ENCODE measurements at places on chromosomes 6 and 20.

DNA sequence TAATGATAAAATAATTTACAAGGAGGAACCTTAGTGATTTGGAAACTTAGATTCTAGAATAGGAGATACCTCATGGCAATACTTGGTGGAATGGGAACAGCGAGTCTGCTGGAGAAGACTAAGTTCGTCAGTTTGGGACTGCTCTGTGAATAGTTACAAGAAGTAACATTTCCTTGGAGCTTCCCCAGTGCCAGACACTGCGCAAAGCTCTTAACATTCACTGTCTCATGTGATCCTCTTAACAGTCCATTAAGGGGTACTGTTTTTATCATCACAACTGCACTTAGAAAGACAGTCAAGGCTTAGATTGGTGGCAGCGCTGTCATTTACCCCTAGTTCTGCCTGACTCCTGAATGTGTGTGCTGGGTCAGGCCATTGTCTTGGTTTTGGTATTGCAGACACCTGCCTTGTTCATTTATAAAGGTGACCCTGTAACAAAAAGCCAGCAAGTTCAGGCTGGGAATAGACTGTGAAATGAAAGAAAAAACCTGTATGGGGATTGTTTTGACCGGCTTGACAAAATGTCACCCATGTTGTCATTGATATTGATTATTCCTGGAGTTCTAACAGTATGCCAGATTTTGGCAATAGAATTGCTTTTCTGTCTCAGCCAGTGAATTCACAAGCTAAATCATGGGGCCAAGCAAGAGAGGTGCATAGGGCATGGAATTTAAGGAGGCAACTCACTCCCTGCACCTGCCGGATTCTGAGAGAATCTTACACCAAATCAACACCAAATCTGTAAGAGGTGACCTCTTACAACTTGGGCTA is 118.4 kb downstream of the SASH1 start:
- DNase-seq, result peak; percentile 67

DNA sequence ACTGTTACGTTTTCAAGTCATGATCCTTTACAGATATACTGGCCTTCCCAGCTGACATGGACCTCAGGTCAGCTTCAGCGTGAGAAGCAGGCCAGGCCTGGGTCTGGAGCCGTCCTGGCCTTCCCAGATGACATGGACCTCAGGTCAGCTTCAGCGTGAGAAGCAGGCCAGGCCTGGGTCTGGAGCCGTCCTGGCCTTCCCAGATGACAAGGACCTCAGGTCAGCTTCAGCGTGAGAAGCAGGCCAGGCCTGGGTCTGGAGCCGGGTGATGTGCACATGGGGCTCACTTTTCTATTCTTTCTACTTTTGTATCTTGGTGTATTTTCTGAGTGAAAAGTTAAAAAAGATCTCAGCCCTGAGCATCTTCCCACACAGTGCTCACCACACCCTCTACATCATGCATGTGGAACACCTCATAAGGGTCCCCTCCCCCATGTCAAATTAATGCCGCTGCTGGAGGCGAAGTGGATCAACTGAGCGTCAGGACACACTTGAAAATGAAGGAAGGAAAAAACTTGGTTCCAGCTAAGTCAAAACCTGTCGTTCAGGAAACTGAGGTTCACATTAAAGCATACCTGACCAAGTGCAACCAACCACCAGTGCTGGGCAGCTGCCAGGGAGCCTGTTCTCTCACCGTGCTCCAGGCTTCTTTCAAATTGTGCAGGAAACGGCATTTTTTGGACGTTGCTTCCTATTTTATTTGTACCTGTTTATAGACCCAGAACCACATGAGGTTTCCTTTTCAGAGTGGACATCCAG is 32.2 kb downstream of the KIF25 start:
- no peak for DNase-seq

- DNase-seq, result no peak
Observed at GRCh38 chr6:35427851-35428321, 24.3 kb upstream of the FANCE start.

DNA sequence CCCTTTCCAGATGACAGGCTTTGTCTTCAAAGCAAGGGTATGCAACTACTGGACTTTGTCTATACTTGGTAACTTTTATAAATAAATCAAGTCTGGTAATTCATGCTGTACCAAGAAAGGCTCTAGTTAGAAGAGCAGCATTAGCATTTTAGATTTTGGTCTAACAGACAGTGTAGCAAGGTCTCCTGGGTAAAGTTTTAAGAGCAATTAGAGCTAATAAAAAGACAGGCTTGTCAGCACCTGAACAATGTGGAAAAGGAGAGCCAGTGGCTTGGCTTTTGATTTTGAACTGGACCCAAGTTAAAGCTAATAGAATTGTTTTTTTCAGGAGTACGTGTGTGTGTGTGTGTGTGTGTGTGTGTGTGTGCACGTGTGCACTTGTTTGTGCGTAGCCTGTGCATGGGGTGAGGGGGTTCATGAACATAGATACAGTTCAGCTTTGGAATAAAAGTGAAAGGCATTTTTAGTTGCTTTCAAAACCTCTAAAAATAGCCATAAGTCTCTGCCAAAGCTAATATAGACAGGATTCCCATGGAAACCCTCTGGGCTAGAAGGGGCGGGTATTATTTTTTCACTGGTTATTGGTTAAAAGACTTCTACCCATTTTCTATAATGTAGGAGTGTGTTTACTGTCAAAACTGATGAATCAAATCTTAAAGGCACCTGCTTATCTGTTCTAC is 138.4 kb downstream of the KCNQ5 start:
- DNase-seq, result peak; percentile 65

DNA sequence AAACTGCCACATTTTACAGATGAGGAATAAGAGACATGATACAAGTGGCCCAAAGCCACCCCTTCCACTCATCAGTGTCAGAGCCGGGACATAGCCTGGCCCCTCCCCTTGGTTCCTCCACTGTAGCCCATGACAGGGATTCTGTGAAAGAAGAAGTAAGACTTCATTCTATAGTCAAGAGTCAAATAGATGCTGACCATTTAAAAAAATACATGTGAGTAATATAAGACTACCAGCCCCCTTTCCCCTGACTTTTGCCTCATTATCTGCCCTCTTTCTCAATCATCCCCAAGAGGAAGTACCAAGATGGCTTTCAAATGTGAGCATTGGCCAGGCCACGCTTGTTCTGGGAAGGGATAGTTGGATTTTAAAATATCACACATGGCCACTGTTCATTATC is 57.8 kb upstream of the TAB2 start:
- peak; percentile 63 for DNase-seq

- DNase-seq, result peak; percentile 88
Observed at GRCh38 chr20:17910828-17911294, 57.7 kb downstream of the SNX5 start.

DNA sequence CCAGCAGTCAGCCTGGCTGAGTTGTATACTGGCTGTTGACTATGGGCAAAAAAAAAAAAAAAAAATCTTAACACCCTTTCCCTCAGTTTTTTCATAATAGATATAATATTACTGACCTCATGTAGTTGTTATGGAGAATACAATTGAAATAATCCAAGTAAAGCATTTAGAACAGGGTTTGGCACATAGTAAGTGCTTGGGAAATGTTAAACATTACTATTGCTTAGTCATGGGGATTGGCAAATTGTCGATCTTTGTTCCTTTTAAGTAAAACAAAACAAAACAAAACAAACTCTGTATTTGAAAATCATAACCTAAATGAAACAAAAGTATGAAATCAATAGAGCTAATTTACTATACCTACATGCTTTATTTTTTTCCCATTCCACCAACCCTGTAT is 458.4 kb downstream of the GRIK2 start:
- DNase-seq, result no peak

- peak; percentile 44 for DNase-seq
Observed at GRCh38 chr6:33860706-33861474, 57.1 kb upstream of the MLN start.

DNA sequence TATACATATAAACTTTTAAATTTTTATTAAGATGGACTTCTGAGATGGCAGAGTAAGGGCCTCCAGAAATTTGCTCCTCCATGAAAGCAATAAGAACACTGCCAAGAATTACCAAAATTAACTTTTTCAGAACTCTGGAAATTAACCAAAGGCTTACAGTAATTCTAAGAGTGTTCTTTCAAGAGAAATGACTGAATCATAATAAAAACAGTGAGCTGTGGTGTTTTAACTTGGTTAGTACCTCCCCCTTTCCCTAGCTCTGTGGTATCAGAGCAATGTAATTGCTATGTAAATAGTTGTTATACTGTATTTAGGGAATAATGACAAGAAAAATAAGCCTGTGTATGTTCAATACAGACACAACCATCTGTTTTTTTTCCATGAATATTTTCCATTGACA is 19.0 kb downstream of the HECA start:
- DNase-seq, result no peak

GRCh38 chr6:14095437-14095836 is 22.1 kb upstream of the CD83 start:
- no peak for DNase-seq

- peak; percentile 95 for DNase-seq
Observed at GRCh38 chr6:54204921-54205591, 93.8 kb downstream of the MLIP start.

GRCh38 chr6:132843316-132844035 is 29.1 kb downstream of the RPS12 start:
- no peak for DNase-seq

GRCh38 chr6:761997-762396 is 69.1 kb upstream of the EXOC2 start:
- DNase-seq, result peak; percentile 20

- no peak for DNase-seq
Observed at GRCh38 chr6:166596776-166597507, 10.5 kb upstream of the RAMACL start.

GRCh38 chr20:34525342-34525708 is 9.1 kb downstream of the DYNLRB1 start:
- no peak for DNase-seq

GRCh38 chr20:19223640-19224039 is 11.2 kb downstream of the SLC24A3 start:
- no peak for DNase-seq

DNA sequence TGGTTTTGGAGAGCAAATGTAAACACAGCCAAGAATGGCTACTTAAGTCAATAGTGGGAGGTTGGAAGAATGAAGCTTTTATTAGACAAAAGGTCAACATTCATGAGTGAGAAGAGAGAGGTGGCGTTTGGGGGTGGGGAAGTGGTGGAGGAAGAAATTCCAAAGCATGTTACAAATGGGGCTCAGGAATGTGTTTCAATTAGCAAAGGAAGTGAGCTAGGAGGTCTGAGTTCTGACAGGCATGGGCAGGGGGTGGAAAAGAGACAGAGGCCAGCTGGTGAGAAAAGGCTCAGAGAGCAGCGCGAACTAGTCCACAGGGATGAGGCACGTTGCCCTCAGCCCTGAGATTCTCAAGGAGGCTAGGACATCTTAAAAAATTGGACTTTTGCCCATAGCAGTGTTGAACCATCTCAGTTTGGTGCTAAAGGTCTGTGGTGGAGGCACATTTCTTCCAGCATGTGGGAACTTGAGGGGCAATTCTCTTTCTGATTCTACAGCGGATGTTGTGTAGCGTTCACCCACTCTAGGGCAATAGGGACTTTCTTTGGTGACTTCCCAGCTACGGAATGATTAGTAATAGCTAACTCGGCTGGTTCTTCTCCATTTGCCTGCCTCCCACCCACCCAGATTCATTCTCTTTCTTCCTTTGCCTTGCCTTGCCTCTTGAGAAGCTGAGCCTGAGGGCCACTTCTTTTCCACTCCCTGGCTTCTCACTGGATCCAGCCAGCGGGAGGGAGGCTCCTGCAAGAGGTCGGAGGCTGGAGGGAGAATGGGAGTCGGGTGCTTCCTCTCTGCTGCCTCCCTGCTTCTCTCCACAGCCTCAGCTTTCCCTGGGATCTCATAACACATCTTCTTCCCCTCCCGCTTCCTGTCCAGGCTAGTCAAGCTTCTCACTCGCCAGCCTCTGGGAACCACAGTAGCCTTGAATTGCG is 45.1 kb upstream of the NEDD9 start:
- no peak for DNase-seq

DNA sequence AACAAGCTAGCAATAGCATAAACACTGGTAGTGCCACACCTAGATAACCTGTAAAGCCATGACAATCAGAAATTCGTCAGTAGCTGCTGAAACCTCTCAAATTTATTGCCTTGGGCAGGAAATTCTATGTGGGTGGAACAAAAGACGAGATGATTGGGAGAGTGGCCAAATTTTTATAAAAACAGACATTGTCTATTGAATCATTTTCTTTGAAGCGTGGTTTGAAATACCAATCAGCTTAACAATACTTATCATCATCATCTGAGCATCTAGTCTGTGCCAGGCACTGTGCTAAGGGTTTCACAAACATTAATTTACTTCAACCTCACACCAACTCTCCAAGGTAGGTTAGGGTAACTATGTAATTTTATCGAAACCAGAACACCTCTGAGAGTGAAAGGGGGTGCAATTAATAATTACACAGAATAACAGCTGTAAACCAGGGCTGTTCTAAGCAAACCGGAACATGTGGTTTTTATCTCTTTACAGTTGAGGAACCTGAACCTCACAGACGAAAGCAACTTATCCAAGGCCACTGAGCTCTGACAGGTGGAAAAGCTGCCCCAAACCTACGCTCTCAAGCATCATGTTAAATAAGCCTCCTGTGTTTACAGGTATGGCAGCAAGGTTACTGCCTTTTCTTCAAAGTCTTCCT is 43.4 kb downstream of the NHSL1 start:
- DNase-seq, result no peak

DNA sequence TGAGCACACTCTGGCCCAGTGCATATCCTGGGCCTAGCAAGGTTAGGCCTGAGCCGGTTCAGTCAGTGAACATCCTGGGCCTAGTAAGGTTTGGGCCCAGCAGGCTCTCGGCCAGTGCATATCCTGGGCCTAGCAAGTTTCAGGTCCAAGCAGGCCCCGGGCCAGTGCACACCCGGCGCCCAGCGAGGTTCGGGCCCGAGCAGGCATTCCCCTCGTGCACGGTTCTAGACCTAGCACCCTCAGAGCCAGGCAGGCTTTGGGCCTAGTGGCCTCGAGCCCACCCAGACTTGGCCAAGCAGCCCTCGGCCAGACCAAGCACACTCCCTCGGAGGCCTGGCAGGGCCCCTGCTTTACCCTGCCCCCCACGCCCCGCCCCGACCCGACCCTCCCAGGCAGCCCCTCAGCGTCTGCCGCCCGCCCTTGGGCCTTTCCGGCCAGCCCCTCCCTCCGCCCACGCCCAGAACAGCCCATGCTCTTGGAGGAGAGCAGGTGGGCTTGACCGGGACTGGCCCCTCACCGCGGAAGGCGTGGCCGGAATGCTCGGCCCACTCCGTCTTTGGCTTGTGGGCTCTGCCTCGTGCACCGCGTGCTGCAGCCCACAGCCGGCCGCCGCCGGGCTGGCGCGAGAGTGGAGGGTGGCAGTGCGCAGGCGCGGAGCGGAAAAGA is at the start of gene CTCFL:
TSS of gene CTCFL (minus strand) at position 630 of the 666 bp plus-strand sequence. CDS start 935 bp downstream, outside the sequence.
- no peak for DNase-seq

All from muscle of leg (tissue), 16 donors.